ENCODE measurements at places on chromosomes 12 and 14.

DNA sequence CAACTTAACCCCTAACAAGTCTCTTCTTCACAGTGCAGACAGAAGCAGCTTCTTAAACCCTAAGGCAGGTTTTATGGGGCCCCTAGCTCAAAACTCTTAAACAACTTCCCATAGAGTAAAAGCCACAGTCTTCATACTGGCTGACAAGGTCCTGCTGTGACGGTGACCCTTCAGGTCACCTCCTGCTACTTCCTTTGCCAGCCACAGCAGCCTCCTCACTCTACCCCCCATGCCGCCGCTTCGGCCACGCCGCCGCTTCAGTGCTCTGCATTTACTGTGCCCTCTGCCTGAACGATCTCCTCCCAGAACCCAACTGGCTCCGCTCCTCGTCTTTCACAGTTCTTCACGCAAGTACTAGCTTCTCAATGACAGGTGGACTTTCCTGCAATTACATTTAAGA is 45.5 kb downstream of the ACADS start:
- DNase-seq = no peak

GRCh38 chr14:49975799-49976198 is 82.9 kb downstream of the ARF6 start:
- DNase-seq = no peak

DNA sequence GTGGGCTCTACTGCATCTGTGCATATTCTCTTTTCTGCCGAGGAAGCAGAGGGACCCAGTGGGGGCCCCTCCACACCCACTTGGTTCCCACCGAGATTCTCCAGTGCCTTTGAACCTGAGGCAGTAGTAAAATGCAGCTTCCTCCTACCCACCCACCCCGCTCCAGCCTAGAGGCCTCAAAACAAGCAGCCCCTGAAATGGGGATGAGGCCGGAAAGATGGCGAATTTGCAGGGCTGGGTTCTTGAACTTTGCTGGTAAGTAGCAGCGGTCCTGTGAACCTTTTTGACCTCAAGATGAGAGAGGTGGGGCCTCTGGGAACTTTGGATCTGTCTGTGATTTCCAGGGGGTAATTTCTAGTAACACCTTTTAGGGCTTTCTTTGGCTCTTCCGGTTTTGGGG is 15.4 kb downstream of the PLEKHG3 start:
- DNase-seq = no peak

GRCh38 chr12:102643879-102644575 is 163.7 kb upstream of the IGF1 start:
- no peak for DNase-seq

DNA sequence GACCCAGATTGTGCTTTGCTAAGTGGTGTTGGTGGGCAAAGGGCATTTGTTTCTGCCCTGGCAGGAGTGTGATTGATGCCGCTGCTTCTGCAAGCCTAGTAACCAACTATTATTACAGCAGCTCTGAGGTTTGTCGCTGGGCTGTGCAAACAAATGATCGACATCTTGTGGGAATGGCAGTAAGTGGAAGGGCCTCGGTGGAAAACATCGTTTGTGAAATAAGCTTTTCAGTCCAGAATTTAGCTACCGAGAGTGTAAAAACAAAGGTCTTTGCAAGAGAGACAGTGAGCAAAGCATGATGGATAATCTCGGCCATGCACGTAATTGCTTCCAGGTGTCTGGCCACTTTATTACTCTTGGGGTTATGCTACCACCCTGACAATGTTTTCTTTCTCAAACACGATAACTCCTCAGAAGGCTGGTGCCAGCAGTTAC is 397.7 kb upstream of the PRICKLE1 start:
- DNase-seq = no peak

DNA sequence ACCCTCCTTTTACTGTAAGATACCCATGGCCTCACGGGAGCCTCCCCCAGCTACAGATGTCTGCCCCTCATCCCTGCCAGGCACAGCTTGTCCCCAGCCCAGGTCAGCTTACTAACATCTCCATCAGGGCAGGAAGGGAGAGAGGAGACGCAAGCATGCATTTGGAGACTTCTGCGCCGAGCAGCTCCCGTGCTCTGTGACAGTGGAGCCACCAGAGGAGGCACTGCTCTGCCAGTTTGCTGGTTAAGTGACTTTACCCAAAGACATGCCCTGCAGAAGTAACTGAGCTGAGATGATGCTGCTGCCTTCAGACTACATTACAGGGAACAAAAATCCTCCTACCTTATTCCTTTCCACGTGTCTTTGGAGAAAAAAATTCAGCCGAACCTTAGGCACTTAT is 133.4 kb downstream of the ESRRB start:
- DNase-seq = no peak

DNA sequence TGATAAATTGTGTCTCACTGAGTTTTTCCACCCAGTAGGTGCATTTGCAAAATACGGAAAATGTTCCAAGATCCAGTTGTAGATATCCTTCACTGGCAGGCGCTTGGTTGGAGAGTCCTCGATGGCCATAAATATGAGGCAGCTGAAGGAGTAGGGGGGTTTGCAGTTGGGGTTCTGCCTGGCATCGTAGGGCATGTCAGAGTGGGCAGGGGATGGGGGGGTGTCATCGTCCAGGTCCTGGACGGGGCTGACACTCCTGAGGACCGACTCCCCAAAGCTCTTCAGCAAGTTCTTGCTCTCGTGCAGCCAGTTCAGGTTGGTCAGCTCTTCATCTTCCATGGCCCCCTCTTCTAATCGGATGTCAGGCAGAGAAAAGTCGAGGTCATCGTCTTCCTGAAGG is 5.1 kb downstream of the FOXN3 start:
- DNase-seq = no peak

GRCh38 chr12:105487963-105488362 is 157.5 kb downstream of the C12orf75 start:
- no peak for DNase-seq

Data from stimulated activated CD8-positive, alpha-beta memory T cell treated with anti-CD3 and anti-CD28 coated beads, Interleukin-7, amount 100 ng/mL, for 48 hours (primary cell).